ENCODE measurements at places on chromosomes 6 and 20.

- DNase-seq = no peak
These were observed 147.1 kb downstream of the TAF4 start for GRCh38 chr20:61918548-61918947.

DNA sequence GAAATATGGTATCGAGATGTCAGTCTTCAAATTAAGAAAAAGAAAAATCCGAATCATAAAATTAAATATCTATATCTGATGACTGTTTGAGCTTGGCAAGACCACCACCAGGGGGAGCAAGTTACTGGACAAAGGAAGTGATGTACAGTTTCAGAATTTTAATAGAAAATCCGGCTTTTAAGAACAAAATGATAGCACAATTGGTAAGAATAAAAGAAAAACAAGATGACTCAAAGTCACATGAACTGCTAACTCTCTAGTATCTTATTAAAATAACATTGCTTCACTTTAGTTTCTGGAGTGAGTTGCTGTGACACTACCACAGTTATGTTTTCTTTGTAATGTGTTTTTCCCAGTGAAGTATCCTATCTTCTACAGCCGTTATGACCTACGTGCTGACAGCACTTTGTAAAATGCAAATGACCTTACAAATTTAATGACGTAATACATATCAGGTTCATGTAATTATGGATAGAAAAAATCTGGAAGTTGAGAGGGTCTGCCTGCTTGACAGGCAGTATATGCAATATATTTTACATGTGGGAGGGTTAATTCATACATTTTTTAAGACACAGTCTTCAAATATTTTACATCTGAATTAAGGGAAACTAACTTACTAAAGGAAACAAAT lies 405.3 kb upstream of the HS3ST5 start:
- DNase-seq = peak; percentile 53

- peak; percentile 60 for DNase-seq
These were observed at the start of gene PRDM1 for GRCh38 chr6:106085984-106086813. Gene PRDM1, plus strand, starts transcription at chr6:106086336. Its CDS starts 218 bp downstream, at chr6:106086554.

- DNase-seq = no peak
These were observed 386.5 kb upstream of the ID4 start for GRCh38 chr6:19450651-19451050.

GRCh38 chr6:43173591-43174262 lies 2.7 kb downstream of the SRF start:
- no peak for DNase-seq

GRCh38 chr6:105626295-105627158 lies 223.6 kb upstream of the PREP start:
- DNase-seq = no peak

- DNase-seq = no peak
These were observed 20.0 kb upstream of the TMEM14A start for GRCh38 chr6:52650941-52651340.

- no peak for DNase-seq
These were observed 2.0 kb downstream of the TSHZ2 start for GRCh38 chr20:52974179-52974594.

DNA sequence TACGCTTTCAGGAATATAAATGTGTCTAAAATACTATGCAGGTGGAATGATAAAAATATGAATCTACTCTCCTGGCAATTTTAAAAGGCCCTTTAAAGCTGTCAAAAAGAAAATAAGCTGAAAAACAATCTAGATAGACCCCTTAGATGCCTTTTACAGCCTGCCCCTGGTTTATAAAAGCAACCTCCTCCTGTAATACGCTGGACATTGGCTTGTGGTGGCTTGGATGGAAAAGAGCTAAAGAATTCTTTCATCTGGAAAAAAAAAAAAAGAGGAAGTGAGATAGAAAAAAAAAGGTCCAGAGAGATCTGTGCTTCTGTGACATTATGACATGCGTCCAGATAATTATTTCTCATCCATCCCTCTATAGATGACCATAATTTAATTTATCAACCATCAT lies 115.9 kb upstream of the NRSN1 start:
- DNase-seq = no peak

DNA sequence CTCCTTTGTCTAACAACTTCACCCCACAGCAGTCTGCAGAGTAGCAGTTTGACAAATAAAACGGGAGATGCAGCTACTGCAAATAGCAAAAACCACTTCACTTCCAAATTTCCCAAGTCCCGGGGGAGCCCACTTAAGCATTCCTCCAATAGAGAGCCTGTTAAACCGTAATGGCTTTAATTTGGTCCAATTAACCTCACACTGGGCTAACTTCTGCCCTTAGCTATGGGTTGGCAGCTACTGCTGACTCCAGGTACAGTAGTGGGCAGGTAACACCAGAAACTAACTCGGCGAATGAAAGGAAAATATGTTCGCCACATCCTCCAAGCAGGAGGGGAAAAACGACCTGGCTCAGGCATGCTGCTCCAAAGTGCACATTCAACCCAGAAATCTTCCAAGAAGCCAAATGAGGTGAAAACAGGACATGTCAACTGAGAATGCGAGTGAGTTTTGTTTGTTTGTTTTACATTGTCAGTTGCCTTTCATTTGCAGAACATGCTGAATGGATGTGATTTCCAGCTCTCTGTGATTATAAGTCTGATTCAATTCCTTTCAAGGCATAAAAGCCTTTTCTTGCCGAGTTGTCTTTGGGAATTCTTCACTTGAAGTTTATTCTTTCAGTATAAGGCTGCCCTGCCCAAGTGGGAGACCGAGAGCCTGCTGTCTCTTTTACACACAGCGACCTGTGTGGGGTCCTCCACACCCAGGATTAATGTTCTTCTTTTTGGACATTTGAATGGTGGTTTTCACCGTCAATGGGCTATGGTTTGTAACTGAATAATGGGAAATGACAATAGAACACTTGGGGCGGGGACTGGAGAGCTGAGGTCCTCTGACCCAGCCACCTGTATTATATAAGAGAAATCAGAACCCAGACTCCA lies 117.3 kb upstream of the ARMC2 start:
- no peak for DNase-seq

GRCh38 chr6:137839076-137839475 lies 28.0 kb upstream of the TNFAIP3 start:
- no peak for DNase-seq

GRCh38 chr20:10634211-10634610 lies 39.6 kb downstream of the JAG1 start:
- no peak for DNase-seq

DNA sequence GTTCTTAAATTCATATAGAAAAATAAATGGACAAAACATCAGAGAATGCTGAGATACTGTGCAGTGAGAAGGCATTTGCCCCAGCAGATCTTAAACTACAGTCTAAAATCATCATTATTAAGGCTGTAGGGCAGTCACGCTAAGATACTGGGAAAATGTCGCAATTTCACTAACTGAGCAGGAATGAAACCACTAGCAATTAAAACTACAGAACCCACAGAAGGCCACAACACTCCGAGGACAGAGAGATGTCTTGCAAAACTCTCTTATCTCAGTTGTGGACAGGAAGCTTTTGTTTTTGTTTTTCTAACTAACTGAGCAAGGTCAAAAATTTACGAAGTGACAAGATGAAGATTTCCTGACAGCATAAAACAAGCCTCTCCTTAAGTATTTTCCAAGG lies 18.2 kb downstream of the GNAS-AS1 start:
- DNase-seq = no peak

GRCh38 chr6:4412488-4412887 lies 277.1 kb upstream of the ECI2 start:
- no peak for DNase-seq

GRCh38 chr6:31180500-31180899 lies 10.0 kb upstream of the POU5F1 start:
- DNase-seq = peak; percentile 72

DNA sequence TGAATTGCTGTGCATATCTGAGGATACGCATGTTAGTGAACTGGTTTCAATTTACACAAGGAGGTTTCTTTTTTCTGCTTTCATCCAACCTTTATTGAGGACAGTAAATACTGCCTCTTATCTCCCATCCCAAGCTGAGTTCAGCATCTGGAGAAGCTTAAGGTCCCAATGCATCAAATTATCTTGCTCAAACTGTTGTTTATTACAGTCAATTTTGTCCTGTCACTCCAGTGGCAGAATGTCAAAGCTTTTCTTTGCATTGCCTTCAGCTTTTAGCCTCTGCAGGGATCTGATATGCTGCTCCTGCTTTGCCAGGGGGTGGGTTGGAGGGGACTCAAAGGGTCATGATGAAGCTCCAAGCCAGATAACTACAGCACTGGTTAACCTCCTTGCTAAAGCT lies 435.4 kb upstream of the SOX4 start:
- DNase-seq = no peak

DNA sequence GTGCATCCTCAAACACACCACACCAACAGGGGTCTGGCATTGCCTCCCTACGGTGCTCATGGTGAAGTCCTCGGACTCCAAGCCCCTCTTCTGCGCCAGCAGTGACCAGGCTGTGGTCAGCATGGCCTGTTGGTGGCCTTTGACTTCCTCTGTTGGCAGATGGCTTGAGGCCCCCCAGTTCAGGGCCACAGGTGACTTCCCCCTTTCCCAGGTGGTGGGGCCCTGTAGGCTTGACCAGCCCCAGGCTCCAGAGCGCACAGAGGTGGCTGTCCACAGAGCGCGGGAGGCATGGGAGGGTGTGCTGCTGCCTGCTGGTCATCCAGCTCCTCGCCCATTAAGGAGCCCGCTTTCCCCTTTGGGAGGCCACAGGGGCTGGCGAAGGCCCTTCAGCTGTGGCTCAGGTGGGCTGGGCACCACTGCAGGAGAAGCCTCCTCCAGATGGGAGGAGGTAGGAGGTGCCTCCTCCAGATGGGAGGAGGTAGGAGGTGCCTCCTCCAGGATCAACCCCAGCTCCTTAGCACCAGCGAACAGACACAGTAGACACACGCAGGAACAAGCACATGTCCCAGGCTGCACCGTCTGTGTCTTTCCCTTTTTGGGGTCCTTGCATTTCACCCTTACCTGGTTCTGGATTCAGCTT lies 52.1 kb upstream of the BHLHE23 start:
- DNase-seq = no peak

DNA sequence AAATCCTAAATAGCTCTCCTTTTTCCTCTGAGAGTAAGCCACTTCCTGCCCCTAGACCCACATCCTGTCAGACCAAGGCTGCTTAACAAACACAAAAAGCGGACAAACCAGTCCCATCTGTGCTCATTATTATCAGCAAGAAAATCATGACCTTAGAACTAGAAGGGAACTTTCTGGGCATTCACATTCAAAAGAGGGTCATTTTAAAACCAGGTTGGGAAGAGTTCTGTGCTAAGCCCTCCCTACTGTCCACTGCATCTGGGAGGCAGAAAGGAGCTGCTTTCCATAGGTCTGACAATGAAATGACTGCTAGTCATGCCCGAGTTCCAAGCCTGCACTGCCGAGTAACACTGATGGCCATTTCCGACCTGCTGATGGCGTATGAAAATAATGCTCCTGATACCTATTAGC lies 15.4 kb downstream of the EZR start:
- DNase-seq = peak; percentile 39

DNA sequence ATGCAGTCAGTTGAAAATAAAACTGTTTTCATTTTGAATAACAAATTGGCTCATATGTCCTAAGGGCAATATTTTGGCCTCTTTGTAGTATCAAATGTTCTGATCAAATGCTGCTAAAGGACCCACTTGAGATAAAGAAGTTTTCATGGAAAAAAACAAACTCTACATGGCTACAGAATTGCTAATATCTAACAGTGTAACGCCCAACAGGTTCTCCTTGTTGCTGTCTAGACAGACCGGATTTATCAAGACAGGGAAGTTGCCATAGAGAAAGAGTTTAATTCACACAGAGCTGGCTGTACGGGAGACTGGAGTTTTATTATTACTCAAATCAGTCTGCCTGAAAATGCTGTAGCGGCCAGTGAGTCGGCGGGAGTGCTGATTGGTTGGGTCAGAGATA lies 19.4 kb upstream of the MAN1A1 start:
- no peak for DNase-seq

DNA sequence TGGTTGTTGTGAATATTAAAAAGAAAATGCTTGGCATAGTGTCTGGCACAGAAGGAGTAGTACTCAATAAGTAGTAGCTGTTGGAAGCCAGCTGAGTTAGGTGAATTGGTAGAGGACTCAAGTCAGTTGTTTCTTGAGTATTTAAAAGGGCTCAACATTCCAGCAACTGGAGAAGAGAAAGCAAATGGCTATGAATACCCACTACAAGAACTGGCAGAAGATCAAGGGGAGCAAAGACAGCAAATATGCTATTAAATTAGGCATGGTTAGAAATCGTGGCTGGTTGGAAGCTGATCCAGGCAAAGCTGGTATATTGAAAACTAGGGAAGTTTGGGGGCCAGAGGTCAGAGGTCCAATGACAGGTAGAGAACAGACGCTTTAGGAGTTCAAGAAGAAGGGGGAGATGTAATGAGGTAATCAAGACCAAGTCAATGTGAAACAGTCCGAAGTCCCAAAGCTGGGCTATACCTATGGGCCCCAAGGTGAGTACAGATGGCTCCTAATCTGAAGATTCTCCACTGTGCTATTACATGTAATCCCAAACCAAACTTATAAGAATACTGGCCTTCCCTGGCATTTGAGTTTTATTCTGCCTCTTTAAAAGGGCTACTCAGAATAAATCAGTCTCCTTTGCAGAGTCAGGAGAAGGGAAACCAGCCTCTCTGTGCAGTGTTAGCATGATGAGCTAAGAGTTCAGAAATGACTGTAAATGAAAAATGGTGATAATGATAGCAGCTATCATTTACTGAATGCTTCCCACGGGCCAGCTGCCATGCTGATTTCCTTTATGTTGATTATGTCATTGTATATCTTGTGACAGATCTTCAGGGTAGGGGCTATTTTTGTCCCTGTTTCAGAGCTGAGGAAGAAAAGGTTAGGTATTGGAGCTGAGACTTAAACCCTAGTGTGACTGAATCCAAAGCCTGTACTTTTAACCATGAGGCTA lies 122.3 kb downstream of the ANKS1A start:
- peak; percentile 21 for DNase-seq

GRCh38 chr20:37285664-37286374 lies 3.6 kb upstream of the MANBAL start:
- DNase-seq = no peak

DNA sequence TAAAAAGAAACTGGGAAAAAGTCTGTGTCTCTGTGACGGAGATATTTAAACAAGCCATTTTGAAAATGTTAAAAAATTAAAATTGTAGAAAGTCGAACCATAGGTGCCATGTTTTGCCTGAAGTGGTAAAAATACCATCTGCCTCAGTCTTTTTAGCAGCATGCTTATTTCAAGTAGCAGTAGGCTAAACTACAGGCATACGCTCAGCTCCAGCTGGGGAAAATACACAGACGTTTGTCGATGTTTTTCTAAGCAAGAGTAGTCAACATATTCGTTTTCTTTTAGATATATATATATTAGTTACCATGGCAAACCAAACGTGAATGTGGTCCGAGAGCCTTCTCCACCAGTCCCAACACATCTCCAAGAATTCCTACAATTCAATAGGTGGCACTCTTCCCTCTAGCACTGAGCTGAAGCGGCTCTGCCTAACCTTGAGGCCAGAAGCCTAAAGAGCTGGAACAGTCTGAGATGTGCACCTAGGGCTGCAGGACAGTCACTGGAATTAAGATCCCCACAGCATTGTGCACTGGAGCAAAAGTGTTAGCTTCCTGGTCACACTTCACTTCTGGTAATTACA lies 70.2 kb upstream of the BEND3 start:
- DNase-seq = no peak
